ENCODE measurements at places on chromosomes 12 and 14. TPM values are rescaled to one million over a fixed set of nuclear protein-coding genes. Genes with fewer than 3 reads are reported as not detected.

The IQSEC3 gene
- 1.4 TPM for total RNA-seq

The BLTP3B gene
- total RNA-seq = 20.5 TPM

The MOK gene
- total RNA-seq = 6.0 TPM

The ASPG gene
- not detected for total RNA-seq

The CLEC2D gene
- 2.1 TPM for total RNA-seq

The HSP90AA1 gene
- total RNA-seq = 811 TPM

The ZDHHC22 gene
- 17.3 TPM for total RNA-seq

The CACNA2D4 gene
- total RNA-seq = 1.8 TPM

DNA sequence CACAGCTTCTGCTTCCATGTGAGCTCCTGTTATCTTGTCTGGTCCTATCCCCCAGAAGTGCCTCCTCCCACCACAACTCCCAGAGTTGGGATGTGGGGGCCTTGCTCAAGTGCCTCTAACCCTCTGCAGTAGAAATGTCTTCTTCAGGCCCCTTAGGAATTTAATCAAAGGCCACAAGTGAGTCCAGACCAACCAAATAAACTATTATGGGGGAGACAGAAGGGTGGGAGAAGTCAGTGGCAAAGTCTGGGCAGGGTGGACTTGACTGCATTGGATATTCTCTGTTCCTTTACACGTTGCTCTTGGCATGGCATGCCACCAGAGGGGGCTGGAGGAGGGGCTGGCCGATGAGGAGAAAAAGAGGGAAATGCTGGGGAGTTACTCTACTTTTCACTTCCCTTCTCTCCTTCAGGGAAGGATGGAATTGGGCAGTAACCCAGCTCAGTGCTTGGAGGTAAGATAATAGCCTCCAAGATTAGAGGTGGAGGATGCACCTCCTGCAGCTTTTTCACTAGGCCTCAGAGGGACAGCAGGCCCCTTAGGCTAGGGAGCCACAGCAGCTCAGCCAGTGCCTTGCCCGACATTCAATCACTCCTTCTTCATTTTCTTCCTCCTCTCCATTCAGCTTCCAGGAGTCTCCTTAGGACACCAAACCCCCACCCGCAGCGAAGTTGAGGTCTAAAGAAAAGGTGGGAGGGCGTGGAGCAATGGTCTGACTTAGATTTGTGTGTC, 1.2 kb upstream of the AP1G2 start:
- ATAC-seq = no peak

GRCh38 chr14:98608071-98609060, 663.6 kb downstream of the BCL11B start:
- ATAC-seq = no peak

- no peak for ATAC-seq
These were observed 270.4 kb downstream of the NEDD1 start for GRCh38 chr12:97177481-97177880.

DNA sequence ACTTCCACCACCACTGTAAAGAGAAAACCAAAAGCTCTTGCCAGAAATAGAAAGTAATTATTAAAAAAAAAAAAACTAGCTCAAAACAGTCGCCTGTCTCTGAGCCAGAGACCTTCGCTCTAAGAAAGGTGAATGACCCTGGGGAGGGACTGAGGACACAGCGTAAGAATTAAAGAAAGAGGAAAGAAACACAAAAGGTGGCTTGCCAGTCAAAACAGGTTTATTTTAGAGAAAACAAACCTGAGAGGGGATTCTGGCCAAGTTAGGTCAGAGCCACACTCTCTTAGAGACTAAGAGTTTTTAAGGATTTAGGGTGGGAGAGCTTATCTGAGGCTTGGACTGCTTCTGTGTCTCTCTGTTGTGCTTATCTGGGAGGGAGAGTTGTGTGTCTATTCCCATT, 66.0 kb downstream of the DNAH10 start:
- ATAC-seq = no peak

DNA sequence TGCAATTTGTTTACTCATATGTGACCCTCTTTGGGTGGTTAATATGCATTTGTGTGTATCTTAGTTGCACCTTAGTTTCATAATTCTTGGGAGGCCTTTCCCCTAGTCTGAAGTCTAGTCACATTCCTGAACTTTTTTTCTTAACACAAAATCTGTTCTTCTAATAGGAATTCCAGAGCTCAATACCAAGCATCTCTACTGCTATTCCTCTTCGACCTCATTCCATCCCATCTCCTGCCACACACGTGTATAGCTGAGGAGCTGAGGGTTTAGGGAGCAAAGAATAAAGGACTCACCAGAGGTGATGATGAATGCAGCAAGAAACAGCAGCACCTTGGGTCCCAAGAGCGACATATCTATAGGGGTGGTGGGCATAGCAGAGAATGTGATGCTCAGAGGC, 875 bp downstream of the MFAP5 start:
- ATAC-seq = no peak

- ATAC-seq = no peak
These were observed 34.6 kb downstream of the CEP128 start for GRCh38 chr14:80906946-80907345.

GRCh38 chr12:132074216-132074615, 69.9 kb downstream of the DDX51 start:
- no peak for ATAC-seq

DNA sequence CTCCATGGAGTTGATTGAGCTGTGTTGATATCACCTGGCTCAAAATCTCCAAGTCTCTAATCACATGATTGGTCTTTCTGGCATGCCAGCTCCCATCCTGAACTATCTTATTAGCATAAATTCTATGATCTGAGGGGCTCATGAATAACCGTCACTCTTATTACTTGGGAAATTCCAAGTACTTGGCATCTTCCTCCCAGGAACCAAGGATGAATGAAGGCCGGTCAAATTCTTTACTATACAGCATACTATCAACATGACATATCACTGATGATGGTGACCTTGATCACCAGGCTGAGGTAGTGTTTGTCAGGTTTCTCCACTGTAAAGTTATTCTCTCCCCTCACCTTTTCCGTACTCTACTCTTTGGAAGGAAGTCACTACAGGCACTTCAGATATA, 16.4 kb upstream of the NUBPL start:
- ATAC-seq = no peak

DNA sequence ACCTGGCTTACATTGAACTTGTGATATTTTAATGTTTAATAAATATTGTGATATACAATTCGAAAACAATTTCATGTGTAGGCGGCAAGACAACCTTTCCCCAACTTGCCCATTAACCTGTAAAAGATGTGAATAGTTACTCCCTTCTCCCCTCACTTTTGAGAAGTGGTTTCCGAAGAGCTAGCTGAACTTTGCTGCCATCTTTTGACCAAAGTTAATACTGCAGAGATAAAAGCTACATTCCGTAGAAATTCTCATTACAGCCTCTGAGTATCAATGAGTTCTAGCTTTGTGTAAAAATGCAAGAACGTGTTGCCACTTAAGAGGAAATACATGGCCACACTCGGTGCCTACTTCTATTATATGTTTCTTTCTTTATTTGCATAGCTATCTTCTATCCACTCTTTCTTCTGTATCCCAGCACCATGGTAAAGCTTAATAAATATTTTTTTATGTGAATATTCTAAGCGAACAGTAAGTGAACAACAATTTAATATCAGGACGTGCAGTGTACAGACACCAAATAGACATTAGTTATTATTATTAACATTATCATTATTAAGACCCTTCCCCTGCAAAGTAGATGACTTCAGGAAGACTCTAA, 105.1 kb upstream of the TMEM260 start:
- ATAC-seq = peak; percentile 60

DNA sequence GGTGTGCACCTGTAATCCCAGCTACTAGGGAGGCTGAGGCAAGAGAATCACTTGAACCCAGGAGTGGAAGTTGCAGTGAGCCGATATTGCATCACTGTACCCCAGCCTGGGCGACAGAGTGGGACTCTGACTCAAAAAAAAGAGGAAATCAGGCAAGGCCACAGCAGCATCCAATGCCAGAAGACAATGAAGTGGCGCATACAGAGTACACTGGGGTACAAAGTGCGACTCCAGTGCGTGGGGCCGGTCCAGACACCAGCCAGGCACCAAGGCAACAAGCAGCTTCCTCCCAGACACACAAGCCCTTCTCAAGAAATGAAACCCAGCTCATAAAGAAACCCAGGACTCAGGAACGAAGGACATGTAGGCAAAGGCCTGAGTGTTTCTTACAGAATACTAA, 28.2 kb downstream of the TTC7B start:
- ATAC-seq = no peak

DNA sequence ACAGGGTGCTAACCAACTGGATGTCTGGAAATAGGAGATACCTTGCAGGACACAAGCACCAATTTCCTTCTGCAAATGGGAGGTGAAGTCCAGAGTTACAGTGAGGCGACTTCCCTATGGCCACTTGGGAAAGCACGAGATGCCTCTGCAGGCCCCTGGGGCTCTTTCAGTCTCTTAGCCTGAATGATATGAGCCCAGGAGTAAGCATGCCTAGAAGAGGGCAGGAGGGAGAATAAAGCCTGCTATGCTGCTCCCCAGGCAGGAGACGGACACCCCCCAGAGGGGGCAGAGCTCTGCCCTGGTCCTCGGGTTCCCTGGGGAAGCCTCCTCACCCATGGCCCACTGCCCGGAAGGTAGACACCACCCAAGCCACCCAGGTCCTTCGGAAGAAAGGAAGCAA, 105.1 kb downstream of the GCH1 start:
- no peak for ATAC-seq

GRCh38 chr12:54145844-54146243, 42.9 kb downstream of the SMUG1 start:
- ATAC-seq = no peak

DNA sequence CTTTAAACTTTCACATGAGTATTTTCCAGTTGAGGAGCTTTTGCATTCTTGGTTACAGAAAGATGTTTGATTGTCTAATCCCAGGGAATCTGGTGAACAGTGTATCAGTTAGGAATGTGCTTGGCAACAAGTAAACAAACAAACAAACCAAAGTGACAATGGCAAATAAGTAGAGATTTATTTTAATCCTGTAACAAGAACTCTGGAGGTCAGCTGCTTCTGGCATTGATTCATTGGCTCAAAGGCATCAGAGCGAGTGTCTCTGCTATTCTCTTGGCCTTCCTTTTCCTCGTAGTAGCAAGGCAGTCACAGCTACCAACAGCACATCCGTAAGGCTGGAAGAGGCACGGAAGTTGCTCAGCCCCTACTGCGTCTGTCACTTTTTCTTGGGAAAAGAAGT, 37.2 kb downstream of the CRADD start:
- peak; percentile 65 for ATAC-seq

Measured in motor neuron (in vitro differentiated cells).